ENCODE measurements at places on chromosomes 2 and 18.

DNA sequence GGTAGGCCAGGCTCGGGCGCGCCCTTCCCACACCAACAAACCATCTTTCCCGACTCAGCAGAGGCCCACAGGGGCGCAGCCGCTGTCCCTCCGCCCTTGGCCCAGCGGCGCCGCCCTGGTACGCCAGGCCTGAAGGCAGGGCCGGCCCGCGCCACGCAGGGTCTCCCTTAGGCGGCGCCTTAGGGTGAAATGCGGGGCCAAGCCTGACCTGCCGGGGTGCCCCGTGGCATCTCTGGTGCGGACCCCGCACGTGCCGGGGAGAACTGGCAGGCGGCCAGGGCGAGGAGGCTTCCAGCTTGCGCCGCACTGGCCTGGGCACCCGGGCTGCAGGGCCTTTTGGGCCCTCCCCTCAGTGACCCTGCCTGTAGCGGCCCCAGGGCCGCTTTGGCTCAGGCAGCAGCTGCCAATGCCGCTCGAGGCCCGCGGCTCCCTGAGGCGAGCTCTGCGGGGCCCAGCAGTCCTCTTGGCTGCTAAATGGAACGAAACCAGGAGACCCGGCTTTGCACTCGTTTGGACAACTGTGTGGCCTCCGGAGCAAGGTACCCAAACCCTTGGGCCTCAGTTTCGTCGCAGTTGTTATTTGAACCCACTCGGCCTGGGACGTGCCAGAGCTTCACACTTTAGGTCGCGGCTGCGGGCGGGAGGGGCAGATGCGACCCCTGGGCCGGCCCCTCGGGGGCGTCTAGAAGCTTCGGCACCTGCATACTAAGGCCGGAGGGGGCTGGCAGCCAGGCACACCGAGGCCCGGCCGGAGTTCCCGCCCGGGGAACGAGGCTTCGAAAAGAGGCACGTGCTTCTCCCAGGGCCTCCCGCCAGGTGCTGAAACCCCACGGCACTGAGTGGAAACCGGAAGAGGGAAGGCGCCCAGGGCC is 8.5 kb downstream of the OTX1 start:
- DNase-seq, result no peak

DNA sequence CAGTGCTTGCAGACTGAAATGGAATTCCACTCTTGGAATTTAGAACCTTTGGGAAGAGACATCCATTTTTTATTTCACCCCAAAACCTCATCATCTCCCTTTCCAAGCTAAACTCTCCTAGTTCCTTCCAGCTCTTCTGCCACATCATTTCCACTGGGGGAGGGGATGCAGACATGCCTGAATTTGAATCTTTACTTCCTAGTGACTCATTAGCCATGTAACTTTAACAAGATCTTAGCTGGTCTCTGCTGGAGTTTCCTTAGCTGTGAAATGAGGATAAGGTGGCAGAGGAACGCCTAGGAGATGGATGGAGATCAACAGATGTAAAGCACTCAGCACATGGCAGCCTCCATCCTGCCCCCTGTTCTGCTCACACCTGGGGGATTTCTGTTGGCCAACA is 266.8 kb downstream of the EN1 start:
- no peak for DNase-seq

DNA sequence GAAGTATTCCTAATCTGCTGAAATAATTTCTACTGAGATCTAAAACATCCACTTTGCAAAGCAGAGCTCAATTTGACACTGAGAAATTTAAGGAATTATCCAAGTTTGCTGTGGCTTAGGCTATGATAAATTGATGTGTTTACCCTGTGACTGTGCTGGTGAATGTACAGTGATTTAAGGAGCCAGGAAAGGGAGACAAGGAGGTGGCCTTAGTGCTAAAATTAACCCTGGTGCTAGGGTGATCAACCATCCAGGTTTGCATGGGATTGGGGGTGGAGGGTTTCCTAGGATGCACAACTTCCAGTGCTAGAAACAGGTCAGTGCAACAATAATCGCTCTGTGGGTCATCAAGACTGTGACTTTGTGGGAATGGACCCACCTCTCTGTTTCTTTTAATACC is 307.5 kb upstream of the SPRED2 start:
- no peak for DNase-seq

- no peak for DNase-seq
These were observed 14.1 kb downstream of the MRO start for GRCh38 chr18:50805732-50806131.

- DNase-seq, result no peak
These were observed 36.0 kb upstream of the DARS1 start for GRCh38 chr2:136021406-136021805.

- DNase-seq, result no peak
These were observed 364.3 kb upstream of the LRP1B start for GRCh38 chr2:142495141-142495540.

- DNase-seq, result no peak
These were observed 194.5 kb downstream of the DNER start for GRCh38 chr2:229519655-229520430.

GRCh38 chr2:106085181-106085940 is 108.7 kb downstream of the UXS1 start:
- no peak for DNase-seq

Data from NCI-H1105 treated with DMSO at 0.1 percent for 48 hours (cell line).